ENCODE measurements at places on chromosomes 5 and 9.

- DNase-seq = no peak
Measured at GRCh38 chr9:11103525-11103924, 490.7 kb upstream of the PTPRD start.

DNA sequence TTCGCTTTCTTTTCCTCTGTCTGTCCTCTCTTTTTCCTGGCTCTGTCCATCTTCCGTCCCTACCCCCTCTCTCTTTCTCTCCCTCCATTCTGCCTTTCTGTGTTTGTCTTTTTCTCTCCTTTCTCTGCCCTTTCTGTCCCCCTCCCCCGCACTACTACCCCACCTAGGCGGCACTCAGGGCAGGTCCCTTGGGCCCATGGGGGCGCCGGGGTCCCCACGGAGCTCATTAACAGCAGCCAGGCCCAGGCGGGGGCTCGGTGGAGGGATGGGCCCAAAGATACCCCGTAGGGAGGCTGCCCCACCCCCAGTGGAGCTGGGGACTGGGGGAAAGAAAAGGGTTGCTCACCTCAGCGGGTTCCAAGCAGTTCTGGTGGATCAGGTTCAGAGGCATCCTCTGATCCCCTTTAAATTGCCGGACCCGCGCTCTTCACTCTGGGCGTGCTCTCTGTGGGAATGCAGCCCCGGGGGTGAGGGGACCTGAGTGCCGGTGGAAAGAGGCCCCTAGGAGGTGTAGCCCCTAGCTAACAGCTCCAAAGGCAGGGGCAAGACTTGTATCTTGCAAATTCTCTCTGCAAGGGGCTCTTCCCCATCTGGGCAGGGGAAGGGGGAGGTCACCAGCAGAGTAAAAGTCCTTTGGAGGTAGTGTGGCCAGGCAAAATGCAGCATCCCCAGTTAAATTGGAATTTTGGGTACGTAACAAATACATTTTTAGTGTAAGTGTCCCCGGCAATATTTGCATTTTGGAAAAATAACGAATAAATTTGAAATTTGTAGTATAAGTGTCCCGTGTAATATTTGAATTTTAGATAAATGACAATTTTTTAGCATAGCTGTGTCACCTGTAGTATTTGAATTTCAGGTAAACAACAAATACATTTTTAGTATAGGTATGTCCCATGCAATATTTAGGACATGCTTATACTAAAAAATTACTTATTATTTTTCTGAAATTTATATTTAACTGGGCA, 7.4 kb downstream of the LHX2 start:
- DNase-seq = no peak

- no peak for DNase-seq
Measured at GRCh38 chr9:116284518-116284917, 130.9 kb downstream of the PAPPA start.

- DNase-seq = no peak
Measured at GRCh38 chr5:111975133-111975532, 218.1 kb upstream of the NREP start.

DNA sequence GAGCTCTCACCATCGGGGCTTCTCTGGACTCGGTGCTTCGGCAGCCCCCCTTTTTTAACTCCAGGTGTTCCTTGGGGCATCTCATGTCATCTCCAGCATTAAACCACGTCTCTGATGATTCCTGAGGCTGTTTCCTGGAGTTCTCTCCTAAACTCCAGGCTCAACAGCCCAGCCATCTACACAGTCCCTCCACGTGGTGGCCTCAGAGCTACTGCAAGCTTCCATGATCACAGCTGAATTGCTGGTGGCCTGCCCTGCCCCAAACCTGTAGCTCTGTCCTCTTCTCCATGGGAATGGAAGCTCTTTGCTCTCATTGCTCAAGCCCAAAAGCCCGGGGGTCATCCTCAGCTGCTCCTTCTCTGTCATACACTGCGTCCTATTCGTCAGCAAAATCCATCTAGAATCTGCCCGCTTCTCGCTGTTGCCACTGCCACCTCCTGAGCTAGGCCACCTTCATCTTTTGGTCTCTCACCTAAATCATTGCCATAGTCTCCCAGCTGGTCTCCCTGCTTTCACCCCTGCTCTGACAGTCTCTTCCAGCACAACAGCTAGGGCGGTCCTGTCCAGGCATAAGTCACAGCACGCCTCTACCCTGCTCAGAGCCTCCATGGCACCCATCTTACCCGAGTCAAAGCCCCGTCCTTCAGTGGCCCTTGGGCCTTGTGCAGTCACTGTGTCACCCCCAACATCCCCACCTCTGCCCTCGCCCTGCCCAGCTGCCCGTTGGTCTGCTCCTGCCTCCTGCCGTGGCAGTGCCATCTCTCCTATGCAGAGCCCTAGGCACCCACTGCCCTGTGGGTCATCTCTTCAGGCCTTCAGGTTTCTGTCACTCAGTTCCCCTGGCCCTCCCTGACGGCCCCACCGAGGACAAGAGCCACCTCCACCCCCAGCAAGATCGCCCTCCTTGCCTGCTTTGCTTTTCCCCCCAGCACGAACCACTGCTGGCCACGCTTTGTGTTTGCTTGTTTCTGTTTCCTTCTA, 6.4 kb downstream of the B4GALT7 start:
- DNase-seq = no peak

GRCh38 chr5:108753877-108754276, 6.2 kb downstream of the FER start:
- DNase-seq = no peak

GRCh38 chr9:133927041-133927440, 65.1 kb downstream of the VAV2 start:
- DNase-seq = no peak

DNA sequence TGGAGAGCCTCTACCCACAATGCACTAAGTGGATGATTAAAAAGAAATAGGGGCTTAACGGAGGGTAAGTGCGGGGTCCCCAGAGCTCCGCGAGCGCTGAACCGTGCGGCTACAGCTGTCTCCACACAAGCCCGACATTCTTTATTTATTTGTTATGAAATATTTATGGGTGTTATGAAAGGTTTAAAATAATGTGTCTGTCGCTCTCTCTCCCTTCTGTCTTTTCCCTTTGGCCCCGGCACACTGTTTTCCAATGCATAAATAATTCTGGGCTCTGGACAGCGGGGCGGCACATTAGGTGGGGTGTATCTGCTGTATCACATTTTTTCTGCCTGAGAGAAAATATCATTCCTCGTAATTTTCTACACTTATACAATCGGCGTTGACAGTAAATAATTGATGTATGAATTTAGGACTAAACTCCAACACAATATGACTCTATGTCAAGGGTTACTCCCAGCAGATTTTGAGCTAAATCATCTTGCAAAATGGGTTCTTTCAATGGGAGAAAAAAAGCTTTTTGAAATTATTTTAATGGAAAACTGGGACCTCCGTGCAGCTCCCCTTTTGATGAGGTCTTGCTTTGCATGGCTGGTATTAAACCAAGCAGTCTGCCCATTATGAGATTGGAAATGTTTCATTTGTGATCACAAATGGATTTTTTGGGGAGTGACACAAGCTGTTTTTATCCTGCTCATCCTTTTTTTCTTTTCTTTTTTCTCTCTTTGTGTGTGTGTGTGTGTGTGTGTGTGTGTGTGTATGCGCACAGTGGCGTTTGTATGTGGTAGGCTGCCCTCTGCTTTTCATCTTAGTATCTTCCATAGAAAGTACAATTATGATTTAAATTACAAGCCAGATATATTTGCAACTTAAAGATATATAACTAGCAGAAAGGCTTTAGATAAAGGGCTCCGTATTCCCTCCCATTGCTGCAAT, 370.6 kb upstream of the IRX4 start:
- DNase-seq = no peak

DNA sequence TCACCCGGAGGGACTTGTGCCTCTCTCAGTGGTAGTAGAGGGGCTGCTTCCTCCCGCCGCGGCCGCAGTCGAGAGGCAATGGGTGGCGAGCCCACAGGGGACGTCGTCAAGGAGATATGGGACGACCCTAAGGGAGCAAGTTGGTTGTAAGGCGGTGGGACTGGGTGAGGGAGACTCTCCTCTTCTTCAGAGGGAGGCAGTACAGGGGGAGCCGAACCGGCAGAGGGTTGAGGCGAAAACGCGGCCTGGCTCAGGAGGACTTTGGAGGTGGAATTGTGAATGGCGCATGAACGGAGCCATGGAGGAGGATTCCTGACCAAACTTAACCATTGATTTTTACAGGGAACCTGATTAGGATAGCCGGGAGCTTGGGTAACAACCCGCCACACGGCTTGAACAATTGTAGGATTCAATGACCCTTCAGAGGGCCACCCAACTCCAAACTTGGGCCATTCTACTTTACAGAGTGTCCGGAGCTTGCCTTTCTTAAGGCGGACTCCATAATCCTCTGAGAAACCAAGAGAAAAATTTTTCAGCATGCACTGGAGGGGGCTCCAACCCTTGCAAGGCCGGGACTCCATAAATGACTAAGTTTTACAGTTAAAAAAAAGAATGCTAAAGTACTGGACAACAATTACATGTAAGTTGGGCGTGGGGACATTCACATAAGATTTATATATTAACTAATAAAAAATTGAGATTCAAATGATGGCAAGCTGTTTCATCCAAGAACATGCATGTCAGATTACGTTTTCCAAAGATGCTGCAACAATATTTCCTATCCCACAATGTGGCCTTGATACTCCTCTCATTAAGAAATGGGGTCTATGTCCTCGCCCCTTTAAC, 19.4 kb upstream of the RHOBTB3 start:
- no peak for DNase-seq

DNA sequence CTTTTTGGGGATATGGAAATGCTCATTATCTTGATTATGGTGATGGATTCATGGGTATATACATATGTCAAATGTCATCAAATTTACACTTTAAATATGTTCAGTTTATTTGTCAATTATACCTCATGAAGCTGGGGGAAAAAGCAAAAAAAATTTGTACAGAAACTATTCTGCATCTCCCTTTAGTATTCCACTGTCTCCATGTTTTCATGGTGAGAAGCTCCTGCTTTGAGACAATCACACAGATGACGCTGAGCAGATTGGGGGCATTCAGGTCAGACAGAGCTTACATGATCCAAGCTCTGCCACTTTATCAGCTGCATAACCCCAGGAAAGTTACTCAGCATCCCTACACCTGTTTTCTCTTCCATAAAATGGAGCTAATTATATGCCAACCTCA, 101.5 kb downstream of the PLPPR1 start:
- no peak for DNase-seq

DNA sequence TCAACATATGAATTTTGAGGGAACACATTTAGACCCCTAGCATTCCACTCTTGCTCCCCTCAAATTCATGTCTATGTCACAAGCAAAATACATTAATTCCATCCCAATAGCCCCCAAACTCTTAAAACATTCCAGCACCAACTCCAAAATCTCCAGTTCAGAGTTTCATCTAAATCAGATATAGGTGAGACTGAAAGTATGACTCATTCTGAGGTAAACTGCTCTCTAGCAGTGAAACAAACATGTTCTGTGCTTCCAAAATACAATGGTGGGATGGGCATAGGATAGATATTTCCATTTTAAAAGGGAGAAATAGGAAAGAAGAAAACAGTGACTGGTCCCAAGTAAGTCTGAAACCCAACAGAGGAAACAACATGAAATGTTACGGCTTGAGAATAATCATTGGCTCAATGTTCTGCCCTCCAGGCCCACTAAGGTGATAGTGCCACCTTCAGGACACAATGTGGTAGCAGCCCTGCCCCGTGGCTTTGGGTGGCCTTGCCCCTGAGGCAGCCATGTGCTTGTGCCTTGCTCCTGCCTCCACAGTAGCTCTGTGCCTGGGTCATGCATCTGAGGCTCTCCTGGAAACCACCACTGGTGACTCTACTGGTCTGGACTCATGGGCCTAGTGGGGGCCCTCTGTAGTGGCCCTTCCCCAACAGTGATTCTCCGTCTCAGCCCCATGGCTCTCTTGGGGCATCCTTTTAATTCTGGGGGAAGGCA, 36.4 kb upstream of the IPPK start:
- no peak for DNase-seq

- DNase-seq = no peak
Measured at GRCh38 chr5:168843277-168844015, 264.3 kb upstream of the PANK3 start.

- DNase-seq = no peak
Measured at GRCh38 chr5:10432059-10433008, 9.3 kb upstream of the ROPN1L start.

DNA sequence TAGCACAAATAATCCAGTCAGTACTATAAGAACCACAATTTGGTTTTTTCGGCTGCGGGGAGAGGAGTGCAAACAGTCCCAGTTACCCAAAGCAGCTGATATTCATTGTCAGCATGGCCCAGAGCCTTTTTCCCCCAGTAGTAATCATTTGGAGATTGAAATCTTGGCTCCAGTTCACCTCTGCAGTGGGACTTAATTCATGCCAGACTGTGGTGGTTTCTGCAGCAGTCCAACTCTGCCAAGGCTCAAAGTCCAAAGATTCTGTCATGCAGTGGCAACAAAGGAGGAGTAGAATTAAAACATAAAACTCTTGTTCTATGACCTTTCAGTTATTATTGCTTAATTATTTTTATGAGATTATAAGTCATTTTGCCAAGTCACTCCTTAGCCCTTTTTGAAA, 25.0 kb upstream of the TRIM36 start:
- DNase-seq = no peak
